ENCODE measurements at places on chromosomes 4 and X.

DNA sequence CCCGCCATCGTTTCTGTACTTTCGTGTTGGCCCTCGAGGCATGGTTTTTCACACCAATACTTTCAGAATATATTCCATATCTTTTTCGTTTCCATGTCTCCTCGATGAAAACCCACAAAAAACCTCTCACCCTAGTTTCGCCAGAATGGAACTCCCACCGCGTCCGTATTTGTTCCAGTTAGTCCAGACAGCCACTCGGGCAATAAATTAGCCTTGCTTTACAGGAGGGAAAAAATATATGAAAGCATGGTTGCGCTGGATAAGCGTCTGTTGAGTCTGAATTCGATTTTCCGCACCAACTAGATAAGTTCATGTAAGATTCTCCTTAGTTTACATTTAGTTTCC is 550 bp upstream of the CHM start:
- DNase-seq: no peak

DNA sequence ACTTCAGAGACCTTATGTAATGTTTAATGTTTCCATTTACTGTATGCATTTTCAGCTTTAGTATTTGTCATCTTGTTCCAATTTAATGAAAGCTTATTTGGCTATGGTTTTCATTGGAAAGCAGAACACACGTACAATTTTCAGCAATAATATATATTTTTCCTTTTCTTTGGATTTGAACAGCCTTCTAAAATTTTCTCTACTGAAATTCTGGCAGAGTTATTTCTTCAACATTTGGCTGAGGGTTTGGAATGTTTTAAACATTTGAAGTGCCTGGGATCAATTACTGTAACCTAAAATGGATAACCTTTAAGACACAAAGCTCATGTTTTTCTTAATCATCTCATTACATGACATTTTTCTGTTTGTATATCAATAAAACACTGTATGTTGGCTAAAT is 156.9 kb downstream of the TENM3 start:
- no peak for DNase-seq

GRCh38 chr4:140106289-140106844 is 47.6 kb downstream of the MAML3 start:
- no peak for DNase-seq

DNA sequence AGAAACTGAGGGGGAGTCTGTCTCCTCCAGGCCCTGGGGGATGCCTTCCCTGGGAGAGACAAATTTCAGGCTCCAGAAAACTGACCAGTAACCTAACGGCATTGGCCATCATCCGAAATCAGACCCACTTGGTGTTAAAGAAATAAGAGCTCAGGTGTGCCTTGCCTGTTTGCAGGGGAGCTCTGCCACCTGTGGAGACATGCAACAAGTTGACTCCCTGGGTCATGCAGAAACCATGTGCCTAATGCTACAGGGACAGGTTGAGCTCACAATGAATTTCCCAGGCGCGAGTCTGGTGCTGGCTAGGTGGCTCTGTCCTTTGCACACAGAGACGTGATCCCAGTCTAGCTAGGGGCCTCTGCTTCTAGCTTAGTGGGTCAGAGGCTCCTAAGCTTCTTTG is 95.8 kb upstream of the KIT start:
- no peak for DNase-seq

GRCh38 chrX:1502241-1502640 is 34.7 kb downstream of the P2RY8 start:
- DNase-seq: no peak

GRCh38 chr4:139453041-139453370 is 915 bp upstream of the RAB33B start:
- peak; percentile 74 for DNase-seq

- no peak for DNase-seq
Measured at GRCh38 chr4:122803788-122804208, 22.8 kb upstream of the FGF2 start.

- no peak for DNase-seq
Measured at GRCh38 chrX:18899796-18900380, 84.0 kb downstream of the PHKA2 start.

DNA sequence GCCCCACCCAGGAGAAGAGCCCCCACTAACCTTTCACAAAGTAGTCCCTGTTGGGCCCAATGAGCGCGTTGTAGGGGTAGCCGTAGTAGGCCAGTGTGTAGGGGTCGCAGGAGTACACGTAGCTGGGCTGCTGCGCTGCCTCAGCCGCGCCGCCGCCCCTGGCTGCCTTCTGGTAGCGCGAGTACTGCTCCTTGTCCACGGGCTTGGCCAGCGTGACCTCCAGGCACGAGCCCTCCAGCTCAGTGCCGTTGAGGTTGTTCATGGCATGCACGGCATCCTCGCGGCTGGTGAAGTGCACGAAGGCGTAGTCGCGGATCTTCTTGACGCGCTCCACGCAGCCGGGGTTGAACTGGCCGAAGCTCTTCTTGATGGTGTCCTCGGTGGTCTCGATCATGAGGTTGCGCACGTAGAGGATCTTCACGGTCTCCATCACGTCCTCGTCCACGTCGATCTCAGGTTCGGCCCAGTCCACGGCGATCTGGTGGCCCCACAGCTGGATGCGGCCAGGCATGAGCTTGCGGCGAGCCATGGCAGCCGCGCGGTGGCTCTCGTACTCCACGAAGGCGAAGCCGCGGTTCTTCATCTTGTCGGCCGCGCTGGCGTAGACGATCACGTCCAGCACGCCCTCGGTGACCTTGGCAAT is 102.7 kb downstream of the CHRNA9 start:
- no peak for DNase-seq

DNA sequence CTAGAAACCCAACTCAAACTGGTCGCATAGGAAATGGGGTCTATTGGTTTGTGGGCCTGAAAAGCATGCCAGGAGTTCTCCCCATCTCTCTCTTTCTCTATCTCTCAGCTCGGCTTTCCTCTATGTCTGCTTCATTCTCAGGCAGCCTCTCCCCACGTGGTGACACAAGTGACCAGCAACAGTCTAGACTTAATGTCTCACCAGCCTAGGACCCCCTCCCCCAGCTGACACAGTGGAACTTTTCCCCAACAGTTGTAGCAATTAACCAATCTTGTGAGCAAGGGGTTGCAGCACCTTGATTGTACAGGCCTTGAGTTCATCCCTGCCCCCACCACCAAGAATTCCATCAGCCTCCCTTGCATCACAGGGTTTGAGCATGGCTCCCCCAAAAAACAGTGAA is 159.8 kb upstream of the KIT start:
- no peak for DNase-seq
